ENCODE measurements at places on chromosomes 13 and 19.

GRCh38 chr19:42253245-42254088, 1.5 kb downstream of the ERF start:
- DNase-seq = no peak

GRCh38 chr13:85266771-85267170, 532.4 kb downstream of the SLITRK6 start:
- no peak for DNase-seq

- no peak for DNase-seq
These were observed at the start of gene PPP1R15A for GRCh38 chr19:48872182-48872883. Gene PPP1R15A (plus strand): TSS chr19:48872421. CDS start chr19:48873234, 813 bp downstream.

GRCh38 chr19:10712754-10713153, 5.1 kb upstream of the DNM2 start:
- no peak for DNase-seq

DNA sequence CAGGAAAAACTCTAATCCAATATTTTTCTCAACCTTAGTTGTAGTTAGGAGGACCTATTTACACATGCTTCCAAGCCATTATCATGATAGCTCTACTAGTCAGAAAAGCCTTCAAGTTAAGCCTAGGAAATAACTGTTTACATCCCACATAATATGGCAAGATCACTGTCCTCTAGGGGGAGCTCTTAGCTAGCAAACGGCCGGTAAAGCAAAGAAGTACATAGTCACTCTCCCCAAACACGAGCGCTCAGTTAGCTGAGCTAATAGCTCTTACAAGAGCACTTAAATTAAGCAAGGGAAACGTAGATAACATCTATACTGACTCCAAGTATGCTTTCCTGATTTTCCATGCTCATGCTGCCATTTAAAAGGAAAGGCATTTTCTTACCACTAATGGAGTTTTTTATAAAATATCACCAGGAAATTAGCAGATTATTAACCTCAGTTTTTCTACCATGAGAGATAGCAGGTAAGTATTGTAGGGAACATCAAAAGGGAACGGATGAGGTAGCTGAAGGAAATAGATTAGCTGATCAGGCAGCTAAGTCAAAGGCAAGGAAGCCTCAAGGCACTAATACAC, 100.6 kb upstream of the PABPC3 start:
- DNase-seq = no peak

DNA sequence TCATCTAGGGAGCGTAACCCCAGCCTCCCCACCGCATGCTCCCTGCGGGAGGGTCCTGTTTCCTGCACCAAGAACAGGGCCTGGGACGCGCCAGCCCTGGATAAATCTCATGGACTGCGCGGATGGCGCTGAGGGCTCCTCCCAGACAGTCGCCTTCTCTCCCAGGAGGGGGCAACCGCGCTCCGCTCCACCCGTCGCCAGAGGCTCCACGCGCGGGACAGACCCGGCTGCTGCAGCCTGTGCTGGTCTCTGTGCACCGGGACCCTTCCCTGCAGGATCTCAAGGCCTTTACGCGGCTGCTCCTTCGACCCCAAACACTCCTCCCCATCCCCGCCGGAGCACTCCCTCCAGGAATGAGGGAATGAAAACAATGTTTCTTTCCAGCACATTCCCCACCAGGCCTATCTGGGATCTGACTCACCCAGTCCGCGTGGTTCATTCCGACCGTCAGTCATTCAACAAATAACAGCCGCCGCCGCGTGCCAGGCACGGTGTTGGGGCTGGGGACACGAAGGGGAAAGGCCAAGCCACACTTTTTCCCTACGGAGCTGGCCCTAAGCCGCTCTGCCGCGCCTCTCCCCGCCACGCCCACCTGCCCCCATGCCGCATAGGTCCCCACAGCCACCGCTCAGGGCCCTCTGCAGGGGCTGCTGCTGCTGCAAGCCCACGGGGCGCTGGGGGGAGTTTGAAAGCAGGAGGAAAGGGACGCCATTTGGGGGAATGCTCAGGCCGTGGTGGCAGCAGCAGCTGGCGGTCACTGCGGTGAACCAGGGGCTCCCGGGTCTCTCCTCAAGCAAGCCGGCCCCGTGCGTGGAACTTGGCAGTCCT, 6.0 kb downstream of the PNMA8B start:
- DNase-seq = no peak

GRCh38 chr19:15091918-15092753, 10.1 kb downstream of the OR1I1 start:
- no peak for DNase-seq
